ENCODE measurements at places on chromosomes 4 and X.

DNA sequence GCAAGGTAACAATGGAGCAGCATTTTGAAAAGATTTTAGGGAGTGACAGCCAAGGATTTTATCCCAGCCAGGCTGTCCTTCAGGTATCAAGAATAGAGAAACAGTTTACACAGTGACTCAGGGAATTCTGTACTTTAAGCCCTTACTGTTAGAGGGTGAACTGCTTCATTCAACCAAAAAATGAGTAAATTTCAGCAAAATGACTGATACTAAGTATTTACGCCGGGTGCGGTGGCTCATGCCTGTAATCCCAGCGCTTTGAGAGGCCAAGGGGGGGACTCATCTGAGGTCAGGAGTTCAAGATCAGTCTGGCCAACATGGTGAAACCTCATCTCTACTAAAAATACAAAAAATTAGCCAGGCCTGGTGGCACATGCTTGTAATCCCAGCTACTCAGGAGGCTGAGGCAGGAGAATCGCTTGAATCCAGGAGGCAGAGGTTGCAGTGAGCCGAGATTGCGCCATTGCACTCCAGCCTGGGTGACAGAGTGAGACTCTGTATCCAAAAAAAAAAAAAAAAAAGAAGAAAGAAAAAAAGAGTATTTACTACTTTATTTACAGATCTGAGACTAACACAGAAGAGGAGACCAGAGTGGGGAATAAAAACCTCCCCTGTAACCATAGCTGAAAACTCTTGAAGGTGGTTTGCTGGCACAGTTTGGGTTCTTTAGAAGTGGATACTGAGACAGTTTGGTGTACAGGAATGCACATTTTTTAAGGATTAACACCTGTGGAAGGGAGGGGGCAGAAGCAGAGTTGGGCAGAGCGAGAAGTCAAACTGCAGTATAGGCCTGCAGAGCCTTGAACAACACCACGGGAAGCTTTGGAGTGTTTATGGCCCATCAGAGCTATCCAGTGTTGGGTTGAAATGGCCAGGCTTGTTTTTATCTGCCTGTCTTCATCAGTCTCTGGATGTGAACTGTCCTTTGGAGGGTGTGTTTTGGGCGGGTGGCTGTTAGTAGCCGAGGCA lies 40.5 kb downstream of the TMEM131L start:
- DNase-seq, result no peak
- no peaks in the 10 kb centered on the region for H3K36me3 ChIP-seq
- H3K4me1 ChIP-seq, result no peaks in the 10 kb centered on the region
- no peak overlapping the region for H3K4me3 ChIP-seq

DNA sequence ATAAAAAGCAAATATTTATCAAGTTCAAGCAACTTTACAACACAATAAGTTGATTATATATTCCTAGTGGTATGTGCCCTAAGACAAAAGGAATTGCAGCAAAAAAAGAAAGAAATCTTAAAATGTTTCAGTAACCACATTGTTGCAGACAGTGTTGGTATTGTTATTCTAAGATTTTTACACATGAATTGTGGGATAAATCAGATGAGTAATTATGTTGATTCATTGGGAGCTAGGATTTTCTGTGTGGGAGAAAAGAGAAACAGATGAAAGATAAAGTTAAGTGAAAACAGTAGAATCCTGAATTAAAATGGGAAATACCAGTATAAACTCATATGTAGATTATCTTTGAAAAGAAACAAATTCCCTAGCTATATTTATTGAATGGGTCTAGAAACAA lies 362.4 kb downstream of the PPP3CA start:
- H3K27me3 ChIP-seq, result no peaks in the 10 kb centered on the region
- no peaks in the 10 kb centered on the region for H3K4me1 ChIP-seq
- no peak overlapping the region for H3K4me3 ChIP-seq
- no peaks in the 10 kb centered on the region for H3K36me3 ChIP-seq

DNA sequence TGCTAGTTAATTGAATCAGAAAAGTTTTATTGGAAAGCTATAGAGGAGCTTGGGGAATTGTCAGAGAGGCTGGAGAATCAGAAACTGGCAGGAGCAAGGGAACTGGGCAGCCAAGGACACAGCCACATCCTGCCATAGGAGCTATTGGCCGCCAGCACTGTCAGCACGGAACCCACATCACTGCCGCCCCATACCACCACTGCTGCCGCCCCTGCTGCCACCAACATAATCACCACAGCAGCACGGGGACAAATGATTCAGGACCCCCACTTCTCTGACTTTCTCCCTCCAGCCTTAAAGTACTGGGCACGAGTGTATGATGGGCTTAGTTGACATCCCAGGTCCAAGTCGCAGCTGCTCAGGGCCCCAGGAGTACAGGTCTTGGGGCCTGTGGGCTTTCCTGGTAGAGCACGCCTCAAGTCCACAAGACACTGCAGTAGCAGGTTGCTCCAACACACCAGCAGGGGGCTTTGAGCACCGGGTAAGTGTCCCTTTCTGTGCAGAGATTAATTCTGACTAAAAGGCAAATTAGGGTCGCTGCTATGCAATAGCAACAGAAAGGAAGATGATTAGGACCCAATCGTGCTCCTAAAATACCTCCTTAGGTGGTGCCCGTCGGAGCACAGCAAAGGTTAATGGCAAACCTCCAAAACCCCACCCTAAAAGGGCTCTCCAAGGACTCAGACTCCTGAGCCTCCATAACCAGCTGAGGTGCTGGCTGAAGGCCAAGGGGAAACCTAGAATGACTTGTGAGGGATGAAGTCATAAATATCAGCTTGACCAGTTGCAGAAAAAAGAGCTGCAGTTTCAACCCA lies 6.9 kb downstream of the PJA1 start:
- no peak for DNase-seq
- no peak overlapping the region for H3K4me3 ChIP-seq
- peaks cover 64% of the 10 kb centered on the region for H3K27me3 ChIP-seq
- H3K36me3 ChIP-seq, result no peaks in the 10 kb centered on the region
- H3K27ac ChIP-seq, result no peak overlapping the region
- no peaks in the 10 kb centered on the region for H3K4me1 ChIP-seq

GRCh38 chr4:109368661-109369060 lies 65.0 kb upstream of the SEC24B start:
- no peak overlapping the region for H3K4me3 ChIP-seq
- no peaks in the 10 kb centered on the region for H3K36me3 ChIP-seq
- DNase-seq, result no peak
- H3K27me3 ChIP-seq, result no peaks in the 10 kb centered on the region
- H3K4me1 ChIP-seq, result no peaks in the 10 kb centered on the region
- no peak overlapping the region for H3K27ac ChIP-seq

- H3K27ac ChIP-seq, result no peak overlapping the region
- no peaks in the 10 kb centered on the region for H3K4me1 ChIP-seq
- peaks cover 17% of the 10 kb centered on the region for H3K27me3 ChIP-seq
- no peaks in the 10 kb centered on the region for H3K36me3 ChIP-seq
- DNase-seq, result no peak
- no peak overlapping the region for H3K4me3 ChIP-seq
Observed at GRCh38 chrX:150410513-150410912, 47.4 kb downstream of the MAMLD1 start.

DNA sequence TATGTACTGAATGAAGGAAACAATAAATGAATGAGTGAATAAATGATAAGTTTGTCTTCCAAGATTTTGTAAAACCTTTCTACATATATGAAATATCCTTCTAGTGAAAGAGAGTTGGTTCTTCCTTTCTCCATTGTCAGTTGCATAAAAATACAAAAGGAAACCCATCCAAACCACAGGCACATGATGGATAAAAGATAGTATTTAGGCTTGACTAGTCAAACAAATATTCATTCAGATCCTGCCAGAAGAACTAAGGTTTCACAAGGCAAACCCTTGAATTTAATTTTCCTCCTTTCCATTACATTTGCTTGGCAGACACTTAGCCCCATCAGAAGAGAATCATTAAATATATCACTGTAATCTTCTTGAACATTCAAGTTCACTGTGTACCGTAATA lies 208.4 kb downstream of the COL25A1 start:
- no peaks in the 10 kb centered on the region for H3K27me3 ChIP-seq
- H3K4me1 ChIP-seq, result no peaks in the 10 kb centered on the region
- H3K4me3 ChIP-seq, result no peak overlapping the region

DNA sequence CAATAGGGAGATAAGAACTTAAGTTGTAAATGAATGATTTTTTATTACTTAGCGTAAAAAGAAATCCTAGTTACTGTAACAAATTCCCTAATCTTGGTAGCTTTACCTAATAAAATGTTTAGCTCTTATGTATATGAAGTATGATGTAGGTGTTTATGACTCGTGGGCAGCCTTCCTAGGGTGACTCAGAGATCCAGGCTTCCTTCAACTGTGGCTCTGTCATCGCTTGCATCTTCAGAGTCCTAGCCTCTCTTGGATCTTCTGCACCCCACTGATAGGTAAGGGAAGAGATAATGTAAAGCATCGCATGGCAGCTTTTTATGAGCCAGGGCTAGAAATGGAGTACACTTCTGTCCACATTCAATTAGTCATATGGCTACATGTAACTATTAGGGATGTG lies 165.6 kb upstream of the GLRA2 start:
- no peaks in the 10 kb centered on the region for H3K36me3 ChIP-seq
- H3K27ac ChIP-seq, result no peak overlapping the region
- no peak for DNase-seq
- no peaks in the 10 kb centered on the region for H3K4me1 ChIP-seq
- no peak overlapping the region for H3K4me3 ChIP-seq

- no peak for DNase-seq
- no peak overlapping the region for H3K4me3 ChIP-seq
- no peaks in the 10 kb centered on the region for H3K27me3 ChIP-seq
- H3K27ac ChIP-seq, result no peak overlapping the region
- H3K36me3 ChIP-seq, result no peaks in the 10 kb centered on the region
Observed at GRCh38 chr4:61545902-61546480, 345.9 kb downstream of the ADGRL3 start.

DNA sequence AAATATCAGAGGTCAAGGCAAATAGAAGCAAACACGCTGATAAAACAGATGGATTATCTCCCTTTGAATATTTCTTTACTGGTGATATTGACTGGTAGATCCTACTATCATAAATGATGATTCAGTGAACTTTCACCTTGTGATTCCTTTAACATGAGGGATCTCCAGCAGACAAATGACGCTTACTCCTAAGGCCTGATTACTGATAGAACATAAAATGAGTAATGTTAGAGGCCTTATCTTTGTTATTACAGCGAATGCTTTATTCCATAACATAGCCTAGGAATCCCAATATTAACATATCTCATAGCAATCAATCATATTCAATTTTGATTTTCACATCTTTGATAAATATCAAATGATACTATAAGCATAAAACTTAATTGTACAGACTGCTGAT lies 152.3 kb downstream of the SLC10A7 start:
- no peak overlapping the region for H3K4me3 ChIP-seq
- H3K4me1 ChIP-seq, result no peaks in the 10 kb centered on the region
- H3K27ac ChIP-seq, result no peak overlapping the region
- no peaks in the 10 kb centered on the region for H3K27me3 ChIP-seq

GRCh38 chr4:37666625-37667071 lies 19.5 kb downstream of the RELL1 start:
- no peaks in the 10 kb centered on the region for H3K27me3 ChIP-seq
- no peak for DNase-seq
- H3K27ac ChIP-seq, result peak overlapping the region; percentile 62
- H3K4me1 ChIP-seq, result no peaks in the 10 kb centered on the region

GRCh38 chr4:109067508-109068235 lies 234.8 kb downstream of the COL25A1 start:
- no peaks in the 10 kb centered on the region for H3K27me3 ChIP-seq
- no peaks in the 10 kb centered on the region for H3K4me1 ChIP-seq
- H3K4me3 ChIP-seq, result no peak overlapping the region
- no peak overlapping the region for H3K27ac ChIP-seq
- no peak for DNase-seq

GRCh38 chrX:26234177-26234576 lies 18.2 kb downstream of the MAGEB5 start:
- no peaks in the 10 kb centered on the region for H3K36me3 ChIP-seq
- no peak for DNase-seq
- H3K4me3 ChIP-seq, result no peak overlapping the region
- H3K4me1 ChIP-seq, result no peaks in the 10 kb centered on the region

DNA sequence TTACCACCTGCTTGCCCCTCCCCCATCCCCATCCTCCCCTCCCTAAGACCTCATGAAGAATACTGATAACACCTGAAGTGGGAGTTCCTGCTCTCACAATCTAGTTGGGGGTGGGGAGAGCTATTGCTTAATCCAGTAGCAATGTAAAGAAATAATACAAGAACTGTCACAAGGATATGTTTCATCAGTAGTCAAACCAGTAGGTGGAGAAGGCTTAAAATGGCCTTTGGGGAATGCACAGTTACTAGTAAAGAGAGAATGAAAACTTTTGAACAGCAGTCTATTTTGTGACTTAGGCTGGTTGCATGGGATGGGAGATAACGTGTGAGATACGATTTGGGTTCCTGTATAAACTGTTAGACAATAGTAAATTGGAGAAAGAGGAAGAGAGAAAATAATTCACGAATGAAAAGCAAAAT lies 6.0 kb downstream of the GALNT7 start:
- no peaks in the 10 kb centered on the region for H3K27me3 ChIP-seq
- H3K4me3 ChIP-seq, result no peak overlapping the region
